ENCODE measurements at places on chromosomes 6 and 20.

GRCh38 chr6:62746161-62746560 lies 460.1 kb upstream of the KHDRBS2 start:
- DNase-seq = no peak

GRCh38 chr6:45212976-45213375 lies 115.2 kb upstream of the RUNX2 start:
- DNase-seq = no peak

DNA sequence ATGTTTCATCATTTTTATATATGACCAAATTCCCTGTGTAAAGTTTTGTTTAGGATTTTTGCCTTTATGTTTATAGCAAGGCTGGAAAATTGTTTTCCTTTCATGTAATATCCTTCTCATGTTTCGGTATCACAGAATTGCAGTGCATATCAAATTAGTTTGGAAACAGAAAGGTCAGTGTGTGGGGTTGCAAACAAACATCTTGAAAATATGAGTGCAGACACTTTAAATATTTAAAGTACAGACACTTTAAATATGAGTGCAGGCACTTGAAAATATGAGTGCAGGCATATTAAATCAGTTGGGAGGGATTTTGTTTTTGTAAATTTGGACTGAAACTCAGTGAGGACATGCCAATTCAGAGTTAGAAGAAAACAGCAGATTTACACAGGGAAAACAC lies 6.5 kb downstream of the SLPI start:
- no peak for DNase-seq

GRCh38 chr20:50188879-50189680 lies 1.6 kb upstream of the CEBPB start:
- DNase-seq = no peak

DNA sequence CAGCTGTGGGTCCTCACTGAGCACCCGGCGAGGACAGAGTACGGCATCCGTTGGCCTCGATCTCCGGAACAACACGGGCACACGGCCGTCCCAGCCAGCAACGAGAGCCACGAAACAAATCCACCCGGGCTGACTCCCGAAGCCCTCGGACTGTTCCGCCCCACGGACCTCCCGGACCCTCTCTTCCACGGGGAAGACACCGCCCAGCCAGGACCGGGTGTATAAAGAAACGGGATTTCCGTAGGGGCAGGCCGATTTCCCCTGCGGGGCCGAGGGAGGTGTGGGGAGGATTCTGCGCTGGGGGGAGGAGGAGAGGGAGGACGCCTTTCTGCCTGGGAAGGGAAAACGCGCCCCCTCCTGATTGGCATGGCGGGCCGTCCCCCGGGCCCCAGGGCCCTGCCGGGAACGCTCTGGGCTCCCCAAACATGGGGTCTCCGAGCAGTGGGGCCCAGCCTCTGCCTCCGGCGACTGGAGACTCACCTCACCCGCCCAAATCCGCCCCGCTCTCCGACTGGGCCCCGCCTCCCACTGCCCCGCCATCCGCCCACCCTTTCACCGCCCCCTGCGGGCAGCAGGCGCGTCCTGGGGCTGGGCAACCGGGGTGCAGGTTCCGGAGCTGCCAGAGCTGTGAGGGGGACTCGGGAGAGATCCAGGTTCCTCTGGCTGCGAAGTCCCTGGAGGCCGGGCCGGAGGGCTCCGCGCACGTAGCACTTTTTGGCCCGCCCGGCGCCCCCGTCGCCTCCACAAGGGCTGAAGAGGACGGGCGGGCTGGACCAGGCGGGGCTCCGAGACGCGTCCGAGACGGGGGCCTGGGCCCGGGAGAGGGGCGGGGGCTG lies 679 bp upstream of the PPDPF start:
- DNase-seq = peak; percentile 77

- DNase-seq = no peak
Observed at GRCh38 chr6:138824482-138825144, 28.7 kb downstream of the ECT2L start.

DNA sequence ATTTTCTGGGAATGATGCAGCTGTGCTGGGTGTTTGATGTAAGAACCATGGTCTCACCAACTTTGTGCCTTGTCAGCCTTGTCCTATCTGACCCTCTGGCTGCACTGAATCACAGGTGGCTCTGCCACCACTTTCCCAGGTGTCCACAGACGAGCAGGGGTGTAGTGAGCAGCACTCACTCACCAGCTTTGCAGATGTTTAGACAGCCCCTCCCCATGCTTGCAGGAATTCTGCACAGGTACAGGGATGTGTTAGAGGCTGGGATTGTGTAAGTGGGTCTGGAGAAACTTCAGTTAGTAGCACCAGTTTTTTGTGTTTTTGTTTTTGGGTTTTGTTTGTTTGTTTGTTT lies 88.2 kb upstream of the NAA20 start:
- no peak for DNase-seq

- DNase-seq = no peak
Observed at GRCh38 chr20:60281295-60281694, 323.1 kb downstream of the CDH26 start.

GRCh38 chr6:43115365-43115764 lies 39.3 kb downstream of the PTK7 start:
- no peak for DNase-seq

GRCh38 chr6:111686249-111686931 lies 80.7 kb upstream of the TRAF3IP2 start:
- no peak for DNase-seq

DNA sequence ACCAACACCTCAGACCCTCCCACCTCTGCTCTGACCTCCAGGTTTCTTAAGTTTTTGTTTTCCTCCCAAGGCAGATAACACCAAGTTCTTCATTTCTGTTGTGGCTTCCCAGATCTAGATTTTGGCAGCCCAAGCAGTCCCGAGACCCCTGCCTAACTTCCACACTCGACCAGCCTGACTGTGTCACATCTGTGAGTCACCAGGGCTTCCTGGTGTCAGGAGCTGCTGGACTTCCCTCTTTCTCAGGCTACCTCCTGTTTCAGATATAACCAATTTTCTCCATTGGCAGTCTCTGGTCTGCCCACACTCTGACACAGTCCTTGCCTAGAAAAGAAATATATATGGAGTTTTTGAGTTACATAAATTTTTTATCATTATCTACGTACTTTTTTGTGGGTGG lies 46.1 kb upstream of the CCN6 start:
- DNase-seq = no peak

DNA sequence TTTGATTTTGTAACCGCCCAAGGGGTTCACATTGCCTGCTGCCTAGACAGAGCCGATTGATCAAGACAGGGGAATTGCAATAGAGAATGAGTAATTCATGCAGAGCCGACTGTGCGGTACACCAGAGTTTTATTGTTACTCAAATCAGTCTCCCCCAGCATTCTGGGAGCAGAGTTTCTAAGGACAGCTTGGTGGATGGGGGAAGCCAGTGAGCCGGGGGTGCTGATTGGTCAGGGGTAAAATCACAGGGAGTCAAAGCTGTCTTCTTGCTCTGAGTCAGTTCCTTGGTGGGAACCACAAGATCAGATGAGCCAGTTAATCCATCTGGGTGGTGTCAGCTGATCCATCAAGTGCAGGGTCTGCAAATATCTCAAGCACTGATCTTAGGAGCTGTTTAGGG lies 60.0 kb upstream of the EZR start:
- no peak for DNase-seq

DNA sequence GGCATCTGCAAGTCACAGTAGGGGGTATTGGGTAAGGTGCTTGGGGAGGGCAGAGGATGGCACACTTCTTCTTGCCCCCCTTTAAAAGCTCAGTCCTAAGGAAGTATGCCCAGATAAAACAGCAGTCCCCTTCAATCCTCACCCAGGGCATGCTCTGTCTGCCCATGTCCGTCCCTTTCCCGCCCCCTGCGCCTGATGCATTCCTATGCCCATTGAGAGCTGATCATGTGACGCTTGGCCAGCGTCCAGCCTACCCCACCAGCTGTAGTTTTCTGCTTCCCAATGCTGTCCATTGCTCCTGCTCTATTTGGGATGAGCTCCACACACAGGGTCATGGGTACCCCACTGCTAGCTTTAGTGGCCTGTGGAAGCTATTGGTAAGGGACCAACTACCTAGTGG lies 8.3 kb downstream of the SIGLEC1 start:
- DNase-seq = no peak

GRCh38 chr6:158529629-158530028 lies 30.3 kb upstream of the TMEM181 start:
- no peak for DNase-seq

DNA sequence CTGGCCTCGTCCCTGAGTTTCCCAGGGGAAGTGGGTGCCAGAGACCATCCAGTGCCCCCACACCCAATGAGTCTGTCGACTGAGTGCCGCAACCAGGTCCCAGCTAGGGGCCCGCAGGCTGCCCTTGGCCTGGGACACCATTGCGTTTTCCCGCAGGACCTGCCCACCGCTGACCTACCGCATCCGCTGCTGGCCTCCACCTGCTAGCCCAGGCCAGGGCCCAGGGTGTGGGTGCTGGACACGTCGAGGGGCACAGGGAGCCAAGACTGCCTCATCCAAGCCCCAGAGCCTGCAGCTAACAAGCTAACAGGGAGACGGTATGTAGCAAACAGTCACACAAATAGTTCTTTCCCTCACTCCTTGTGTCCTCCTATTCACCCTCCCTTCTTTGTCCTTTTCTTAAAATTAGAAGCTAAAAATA lies 97.7 kb downstream of the TMEM242 start:
- DNase-seq = no peak

GRCh38 chr20:45647441-45648050 lies 16.5 kb upstream of the WFDC9 start:
- no peak for DNase-seq

DNA sequence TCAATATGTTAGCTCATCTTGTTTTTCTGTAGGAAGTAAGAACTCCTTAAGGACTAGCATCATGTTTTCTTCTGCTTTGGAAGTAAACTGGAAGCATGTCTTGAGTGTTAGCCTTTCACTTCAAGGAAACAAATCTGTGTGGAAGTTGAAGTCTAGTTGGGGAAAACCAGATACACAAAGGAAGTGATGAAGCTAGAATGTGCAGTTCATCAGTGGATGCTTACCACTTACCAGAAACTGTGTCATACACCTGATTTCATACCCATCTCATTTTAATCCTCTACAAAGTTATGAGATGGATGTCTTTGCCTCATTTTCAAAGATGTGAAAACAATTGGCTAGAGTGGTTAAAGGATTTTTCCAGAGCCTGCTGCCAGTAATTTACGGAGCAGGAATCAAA lies 75.8 kb downstream of the TMEM170B start:
- no peak for DNase-seq

- peak; percentile 67 for DNase-seq
Observed at GRCh38 chr20:44388466-44389023, 33.0 kb downstream of the HNF4A start.

DNA sequence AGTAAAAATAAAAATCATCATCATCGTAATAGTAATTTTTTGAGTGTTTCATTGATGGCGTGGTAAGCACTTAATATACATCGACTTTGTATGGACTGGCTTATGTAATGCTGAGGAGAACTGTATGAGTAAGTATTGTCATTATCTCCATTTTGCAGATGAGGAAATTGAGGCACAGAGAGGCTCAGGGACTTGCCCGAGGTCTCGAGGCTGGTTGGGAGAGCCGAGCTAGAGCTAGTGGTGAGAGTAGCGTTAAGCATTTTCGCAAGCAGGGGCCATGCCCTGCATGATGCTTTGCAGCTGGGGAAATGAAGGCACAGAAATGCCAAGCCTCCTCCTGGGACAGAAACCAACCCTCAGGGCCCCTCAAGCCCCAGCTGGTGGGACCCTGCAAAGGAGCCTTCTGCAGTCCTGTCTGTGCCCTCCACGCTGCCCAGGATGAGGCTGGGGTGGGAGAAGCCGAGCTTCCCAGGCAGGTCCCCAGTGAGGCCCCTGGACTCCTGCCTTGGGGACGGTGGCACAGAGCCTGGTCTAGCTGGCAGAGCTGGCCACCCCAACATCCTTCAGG lies 31.1 kb upstream of the STX16 start:
- no peak for DNase-seq

- peak; percentile 23 for DNase-seq
Observed at GRCh38 chr6:122730775-122731386, 48.6 kb upstream of the FABP7 start.

- no peak for DNase-seq
Observed at GRCh38 chr6:29760328-29760727, 37.1 kb downstream of the HLA-F start.

GRCh38 chr6:14194483-14194882 lies 76.9 kb downstream of the CD83 start:
- no peak for DNase-seq

DNA sequence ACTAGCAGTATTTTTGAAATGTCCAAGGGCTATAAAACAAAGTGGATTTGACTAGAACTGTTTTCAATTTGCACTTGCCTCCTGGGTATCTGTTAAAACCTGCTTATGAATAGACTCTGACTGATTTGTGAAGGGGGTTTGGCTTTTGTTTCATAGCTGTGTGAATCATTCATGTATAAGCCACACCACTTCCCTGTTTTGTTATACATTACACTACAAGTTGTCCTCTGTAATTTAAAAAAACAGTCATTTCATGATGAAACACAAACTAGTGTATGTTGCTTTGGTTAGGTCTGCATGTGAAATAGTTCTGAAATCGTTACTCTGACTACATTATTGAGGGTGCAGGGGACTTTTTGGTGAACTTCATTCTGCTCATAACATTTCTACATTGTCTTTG lies 121.7 kb downstream of the NKAIN2 start:
- DNase-seq = no peak

All from CD4-positive, alpha-beta T cell treated with Interleukin-17A for 1 hour (primary cell).